DMS 273 treated with DMSO at 0.1 percent for 48 hours (cell line): ENCODE measurements at places on chromosomes 6 and 20.
A peak's percentile ranks its signal among the peaks of the same experiment; 100 is the strongest.

- no peak for DNase-seq
These were observed 25.8 kb upstream of the MTRF1L start for GRCh38 chr6:153028286-153028685.

GRCh38 chr20:57868310-57868709 lies 158.5 kb upstream of the PMEPA1 start:
- DNase-seq, result no peak

DNA sequence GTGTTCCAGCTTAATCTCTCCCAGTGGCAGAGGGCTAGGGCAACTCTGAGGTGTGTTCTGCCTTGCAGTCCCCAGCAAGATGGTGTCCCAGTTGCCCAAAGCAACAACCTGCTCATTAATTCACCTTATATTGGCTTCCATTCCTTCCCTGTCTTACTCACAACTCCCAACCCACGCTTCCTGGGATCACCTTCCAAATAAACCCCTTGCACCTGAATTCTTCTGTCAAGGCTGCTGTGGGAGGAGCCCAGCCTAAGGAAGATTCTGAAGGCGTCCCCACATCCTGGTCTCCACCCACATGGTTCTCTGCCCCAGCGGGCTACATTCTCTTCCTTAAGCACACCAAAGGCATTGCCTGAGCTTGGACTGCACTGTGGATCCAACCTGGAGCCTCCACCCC lies 116.6 kb upstream of the MAFB start:
- no peak for DNase-seq

- no peak for DNase-seq
These were observed 52.6 kb downstream of the TCP11 start for GRCh38 chr6:35088281-35089215.

DNA sequence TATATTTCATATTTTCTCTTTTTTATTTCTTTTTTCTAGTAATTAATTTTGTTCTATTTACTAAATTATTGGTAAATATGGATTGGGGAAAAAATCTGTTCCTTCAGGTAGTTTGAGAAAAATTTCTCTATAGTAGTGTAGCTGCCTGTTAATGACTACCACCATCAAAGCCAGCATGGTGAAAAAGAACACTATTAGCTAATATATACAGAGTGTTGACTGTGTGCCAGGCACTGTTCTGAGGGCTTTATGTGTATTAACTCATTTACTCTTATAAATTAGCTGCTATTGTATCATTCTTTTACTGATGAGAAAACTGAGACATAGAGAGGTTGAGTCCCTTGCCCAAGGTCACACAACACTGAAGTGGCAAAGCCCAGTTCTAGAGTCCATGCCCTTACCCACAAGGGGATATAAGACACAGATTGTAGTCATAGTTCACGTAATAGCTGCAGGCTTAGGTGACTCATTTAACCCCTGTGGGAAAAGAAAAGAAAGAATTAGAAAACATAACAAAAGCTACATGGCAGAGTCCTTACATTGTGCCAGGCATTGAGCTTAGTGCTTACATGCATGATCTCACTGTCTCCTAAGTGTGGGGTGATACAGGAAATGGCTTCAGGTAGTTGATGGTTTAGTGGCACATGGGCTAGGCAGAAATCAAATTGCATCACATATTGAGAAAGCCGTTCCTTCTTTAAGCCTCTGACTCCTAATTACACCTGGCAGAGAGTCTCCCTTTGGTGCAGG lies 12.2 kb upstream of the AKIRIN2 start:
- DNase-seq, result no peak

DNA sequence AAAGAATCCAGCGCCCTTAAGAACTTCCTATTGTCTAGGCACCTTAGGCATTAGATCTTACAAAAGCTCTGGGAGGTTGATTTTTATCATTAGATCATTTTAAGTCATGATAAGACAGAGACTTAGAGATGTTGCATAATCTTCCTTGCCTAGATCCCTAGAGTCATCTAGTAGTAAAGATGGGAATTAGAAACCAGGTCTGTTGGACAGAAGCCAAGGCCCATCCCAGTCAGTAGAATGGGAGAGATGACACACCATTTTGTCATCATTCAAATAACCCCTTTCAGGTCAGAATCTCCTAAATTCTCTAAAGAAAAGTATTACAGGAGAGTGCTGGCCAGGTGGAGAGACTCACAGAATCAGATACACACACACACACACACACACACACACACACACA lies 579.1 kb downstream of the BMP2 start:
- DNase-seq, result no peak

DNA sequence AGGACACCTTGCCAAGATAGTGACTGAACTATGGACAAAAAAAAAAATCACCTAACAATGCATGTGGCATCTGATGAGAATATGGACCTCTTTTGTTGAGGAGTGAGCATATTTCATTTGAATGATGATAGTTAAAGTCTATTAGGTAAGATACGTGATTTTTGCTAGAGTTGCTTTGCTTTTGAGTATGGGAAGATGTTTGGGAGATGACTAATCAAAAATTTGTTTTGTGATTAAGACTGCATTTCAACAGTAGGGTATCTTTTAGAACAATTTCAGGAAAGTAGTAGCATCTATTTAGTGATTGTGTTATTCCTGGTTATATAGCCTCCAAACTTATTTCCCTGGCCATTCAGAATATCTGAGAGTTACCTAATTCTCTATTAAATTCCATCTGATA lies 878.6 kb upstream of the CITED2 start:
- no peak for DNase-seq

DNA sequence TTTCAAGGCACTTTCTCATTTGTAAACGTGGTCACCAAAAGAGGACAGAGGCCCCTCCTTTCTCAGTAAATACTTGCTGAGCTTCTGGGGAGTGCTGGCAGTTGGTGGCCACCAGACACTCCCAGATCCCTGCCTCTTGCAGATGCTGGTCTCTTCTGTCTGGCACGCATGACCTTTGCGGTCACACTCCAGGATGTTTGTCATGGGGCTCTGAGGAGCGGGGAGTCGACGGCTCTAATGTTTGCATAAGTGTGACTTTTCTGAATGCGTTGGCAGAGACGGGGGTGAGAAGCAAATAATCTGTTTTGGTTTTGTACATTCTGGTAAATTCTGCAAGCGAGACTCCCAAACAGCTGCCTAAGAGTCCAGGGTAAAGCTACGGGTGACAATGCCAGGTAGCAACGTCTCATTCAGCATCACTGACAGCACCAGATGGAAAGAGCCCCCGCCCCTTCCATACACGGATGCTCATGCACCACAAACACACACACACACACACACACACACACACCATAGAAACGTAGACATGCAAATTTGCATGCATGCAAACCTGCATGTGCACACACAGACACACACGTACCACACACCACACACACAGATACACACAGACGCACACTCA lies 101.1 kb downstream of the YTHDF1 start:
- no peak for DNase-seq

DNA sequence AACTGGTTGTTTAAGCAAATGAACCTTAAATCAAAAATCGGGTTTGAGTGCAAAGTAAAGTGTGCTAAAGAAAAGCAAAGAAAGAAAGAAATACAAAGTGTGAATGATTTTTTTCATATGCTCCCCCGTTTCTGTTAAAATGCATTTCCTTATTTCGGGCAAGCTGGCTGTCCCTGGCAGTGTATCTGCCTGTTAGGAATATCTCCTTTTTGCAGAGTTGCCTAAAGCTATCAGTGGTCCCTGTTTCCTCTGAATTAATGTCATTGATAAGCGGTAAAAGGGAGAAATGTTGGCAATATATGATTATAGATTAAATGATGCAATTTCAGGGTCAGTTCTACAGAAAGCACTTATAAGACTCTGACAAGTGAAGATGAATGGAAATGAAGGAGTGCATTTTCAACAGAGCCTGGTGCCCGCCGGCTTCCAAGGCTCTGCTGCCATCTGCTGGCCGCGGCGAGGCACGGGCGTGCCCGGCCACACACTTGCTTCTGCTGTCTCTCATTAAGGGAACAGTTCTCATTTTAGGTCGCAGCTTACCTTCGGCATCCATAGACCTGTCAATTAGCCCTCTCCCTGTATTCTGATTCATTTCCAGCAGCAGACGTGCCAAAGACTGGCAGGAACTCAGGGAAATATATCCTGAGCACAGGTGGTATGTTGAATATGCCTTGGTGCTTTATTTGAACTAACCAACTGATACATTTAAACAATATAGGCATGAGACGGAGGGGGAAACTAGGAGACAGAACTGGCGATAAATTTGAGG lies 381.9 kb downstream of the C6orf118 start:
- DNase-seq, result no peak

DNA sequence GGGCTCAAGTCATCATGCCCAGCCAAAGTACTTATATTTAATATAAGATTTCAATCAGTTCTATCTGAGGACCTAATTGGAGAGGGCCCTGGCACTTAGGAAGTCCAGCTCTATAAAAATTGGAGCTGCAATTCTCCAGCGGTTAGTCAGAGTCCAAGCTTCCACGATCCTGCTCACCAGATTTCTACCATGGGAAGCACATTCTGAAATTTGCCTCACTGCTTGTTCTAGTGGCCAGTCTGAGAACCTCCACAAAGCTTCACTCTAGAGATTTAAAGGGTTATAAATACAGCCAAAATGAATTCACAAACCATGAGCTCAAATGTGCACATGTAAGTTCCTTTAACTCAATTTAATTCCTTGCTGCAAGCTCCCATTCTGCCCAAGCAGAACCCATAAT lies 33.5 kb downstream of the PNLDC1 start:
- DNase-seq, result no peak

- no peak for DNase-seq
These were observed 1.2 kb downstream of the HBS1L start for GRCh38 chr6:135053406-135053805.

GRCh38 chr20:61699495-61700374 lies 365.9 kb downstream of the TAF4 start:
- DNase-seq, result no peak

- peak; percentile 29 for DNase-seq
These were observed 39.8 kb downstream of the GNAS start for GRCh38 chr20:58892141-58892931.

- no peak for DNase-seq
These were observed 60.8 kb downstream of the TGM2 start for GRCh38 chr20:38104285-38104684.

DNA sequence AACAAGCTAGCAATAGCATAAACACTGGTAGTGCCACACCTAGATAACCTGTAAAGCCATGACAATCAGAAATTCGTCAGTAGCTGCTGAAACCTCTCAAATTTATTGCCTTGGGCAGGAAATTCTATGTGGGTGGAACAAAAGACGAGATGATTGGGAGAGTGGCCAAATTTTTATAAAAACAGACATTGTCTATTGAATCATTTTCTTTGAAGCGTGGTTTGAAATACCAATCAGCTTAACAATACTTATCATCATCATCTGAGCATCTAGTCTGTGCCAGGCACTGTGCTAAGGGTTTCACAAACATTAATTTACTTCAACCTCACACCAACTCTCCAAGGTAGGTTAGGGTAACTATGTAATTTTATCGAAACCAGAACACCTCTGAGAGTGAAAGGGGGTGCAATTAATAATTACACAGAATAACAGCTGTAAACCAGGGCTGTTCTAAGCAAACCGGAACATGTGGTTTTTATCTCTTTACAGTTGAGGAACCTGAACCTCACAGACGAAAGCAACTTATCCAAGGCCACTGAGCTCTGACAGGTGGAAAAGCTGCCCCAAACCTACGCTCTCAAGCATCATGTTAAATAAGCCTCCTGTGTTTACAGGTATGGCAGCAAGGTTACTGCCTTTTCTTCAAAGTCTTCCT lies 43.4 kb downstream of the NHSL1 start:
- no peak for DNase-seq

DNA sequence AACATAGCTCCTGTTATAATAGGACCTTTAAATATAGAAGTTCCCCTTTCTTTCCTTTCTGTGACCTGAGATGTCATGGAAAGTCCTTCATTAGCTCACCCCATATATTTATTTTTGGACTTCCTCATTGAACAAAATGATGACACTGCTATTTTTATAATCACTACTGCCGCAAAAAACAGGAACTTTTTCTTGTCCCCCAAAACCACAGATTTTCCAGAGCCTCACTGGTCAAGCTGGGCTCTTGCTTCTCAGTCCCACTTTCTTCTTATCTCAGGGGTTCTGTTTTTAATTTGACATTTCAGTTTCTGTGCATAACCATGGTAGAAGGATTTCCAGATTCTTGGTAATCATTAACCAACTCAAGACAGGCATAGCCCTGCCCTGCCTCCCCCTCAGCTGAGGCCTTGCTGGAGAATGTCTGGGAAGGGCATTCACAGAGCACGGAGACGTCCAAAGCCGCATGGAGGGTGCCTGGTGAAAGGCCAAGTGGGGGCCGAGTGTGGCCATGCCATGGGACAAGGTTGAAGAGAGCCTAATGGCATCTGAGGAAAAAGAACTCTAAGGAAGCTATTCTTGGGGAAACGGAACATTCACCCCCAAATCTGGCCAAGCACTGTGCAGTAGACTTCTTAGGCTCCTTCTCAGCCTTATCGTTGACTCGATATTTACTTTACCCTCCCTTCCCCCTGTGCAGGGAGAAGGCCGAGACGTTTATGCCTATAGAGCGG lies 73.7 kb downstream of the EDN1 start:
- DNase-seq, result no peak

- no peak for DNase-seq
These were observed 149.3 kb upstream of the CCN2 start for GRCh38 chr6:132100388-132100990.

DNA sequence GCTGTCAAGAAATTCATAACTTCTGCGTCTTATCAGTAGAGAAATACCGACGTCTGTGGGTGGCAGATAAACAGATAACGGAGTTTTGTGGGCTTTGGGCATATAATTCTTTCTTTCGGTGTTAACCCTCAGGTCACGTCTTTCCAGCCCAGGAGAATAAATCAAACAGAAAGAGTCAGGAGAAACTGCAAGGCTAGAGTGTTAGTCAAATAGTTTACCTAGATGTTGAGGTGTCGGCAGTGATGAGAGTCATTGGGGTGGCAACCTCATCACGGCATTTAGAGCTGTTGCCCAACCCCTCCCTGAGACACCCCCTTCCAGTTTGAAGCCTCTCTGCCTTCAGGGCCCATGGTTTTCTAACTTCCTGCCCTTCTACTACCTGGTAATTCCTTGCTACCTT lies 49.5 kb downstream of the ADTRP start:
- DNase-seq, result no peak

GRCh38 chr6:21665110-21665391 lies 71.5 kb downstream of the SOX4 start:
- DNase-seq, result no peak

GRCh38 chr6:163843218-163843617 lies 428.7 kb downstream of the QKI start:
- DNase-seq, result no peak

DNA sequence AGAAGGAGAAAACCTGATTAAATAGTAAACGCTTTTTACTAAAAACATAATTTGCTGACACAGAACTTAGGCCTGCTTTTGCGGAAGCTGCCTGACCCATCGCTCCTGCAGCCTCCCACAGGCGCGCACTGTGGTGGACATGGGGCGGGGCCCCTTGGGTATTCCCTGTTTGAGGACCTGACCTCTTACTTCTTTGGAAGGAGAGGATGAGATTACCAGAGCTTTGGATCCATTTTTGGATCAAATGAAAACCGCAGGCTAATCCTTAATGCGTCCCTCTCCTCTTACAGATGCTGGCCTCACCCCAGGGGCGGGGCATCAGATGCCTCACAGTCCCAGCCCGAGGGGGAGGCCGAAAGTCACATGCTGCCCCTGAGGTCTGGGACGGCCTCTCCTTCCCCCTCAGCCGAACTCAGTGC lies 151.0 kb downstream of the SCML4 start:
- DNase-seq, result no peak
